Posterior vena cava (tissue), 2 donors: ENCODE measurements at places on chromosomes 3 and 15. TPM values are rescaled to one million over a fixed set of nuclear protein-coding genes. Genes with fewer than 3 reads are reported as not detected.

GRCh38 chr3:127137113-127137512 lies 55.8 kb upstream of the PRR23E start:
- DNase-seq: no peak

GOLGB1 gene
- total RNA-seq: 58.3 TPM

- DNase-seq: no peak
Observed at GRCh38 chr3:195854628-195855294, 43.0 kb upstream of the MUC4 start.

DNA sequence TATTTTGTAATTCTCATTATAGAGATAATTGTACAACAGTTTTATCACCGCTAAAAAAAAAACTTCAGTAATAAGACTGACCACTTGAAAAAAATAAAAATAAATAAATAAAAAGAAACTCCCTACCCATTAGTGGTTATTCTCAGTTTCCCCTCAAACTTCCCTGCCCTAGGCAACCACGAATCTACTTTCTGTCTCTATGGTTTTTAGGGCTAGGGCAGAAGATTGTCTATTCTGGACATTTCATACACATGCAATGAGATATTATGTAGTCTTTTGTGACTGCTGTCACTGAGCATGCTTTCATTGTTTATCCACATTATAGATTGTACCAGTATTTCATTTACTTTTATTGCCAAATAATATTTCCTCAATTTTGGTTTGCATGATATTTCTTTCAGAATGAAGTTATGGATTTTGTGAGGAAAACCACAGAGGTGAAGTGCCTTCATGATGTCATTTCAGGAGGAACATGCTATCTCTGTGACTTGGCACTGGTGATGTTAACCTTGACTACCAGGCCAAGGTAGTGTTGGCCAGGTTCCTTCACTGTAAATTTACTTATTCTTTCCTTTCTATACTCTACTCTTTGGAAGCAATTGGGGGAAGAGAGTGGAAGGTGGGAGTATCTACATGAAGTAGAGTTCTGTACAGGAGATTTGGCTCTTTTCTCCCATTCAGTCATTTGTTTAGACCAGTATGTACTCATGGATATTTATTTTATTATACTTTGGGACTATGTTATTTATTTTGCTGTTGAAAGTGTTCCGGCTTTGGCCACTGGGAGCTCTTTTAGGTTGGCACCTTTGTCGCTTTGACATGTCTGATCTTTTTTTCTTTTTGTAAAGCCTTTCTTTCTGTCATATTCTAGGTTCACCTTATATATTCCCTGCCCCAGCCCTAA lies 86.3 kb downstream of the GMPS start:
- DNase-seq: no peak

GRCh38 chr3:85560088-85560785 lies 601.4 kb downstream of the CADM2 start:
- DNase-seq: no peak

DNA sequence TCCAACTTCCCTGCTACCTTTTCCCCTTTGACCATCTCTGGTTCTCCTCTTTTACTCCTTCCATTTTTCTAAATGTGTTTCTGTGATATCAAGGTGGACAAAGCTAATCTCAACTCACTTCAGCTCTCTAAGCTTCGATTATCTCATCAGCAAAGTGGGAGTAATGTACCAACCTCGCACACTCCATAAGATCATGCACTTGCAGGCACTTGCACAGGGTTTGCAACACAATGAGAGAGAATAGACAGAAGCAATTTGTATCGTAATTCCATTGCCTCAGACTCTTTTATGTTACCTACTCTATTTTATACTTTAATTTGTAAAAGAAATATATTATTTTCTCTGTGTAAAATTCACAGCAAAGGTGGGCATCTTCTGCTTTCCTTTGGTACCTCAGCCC lies 7.0 kb upstream of the POLQ start:
- no peak for DNase-seq

DNA sequence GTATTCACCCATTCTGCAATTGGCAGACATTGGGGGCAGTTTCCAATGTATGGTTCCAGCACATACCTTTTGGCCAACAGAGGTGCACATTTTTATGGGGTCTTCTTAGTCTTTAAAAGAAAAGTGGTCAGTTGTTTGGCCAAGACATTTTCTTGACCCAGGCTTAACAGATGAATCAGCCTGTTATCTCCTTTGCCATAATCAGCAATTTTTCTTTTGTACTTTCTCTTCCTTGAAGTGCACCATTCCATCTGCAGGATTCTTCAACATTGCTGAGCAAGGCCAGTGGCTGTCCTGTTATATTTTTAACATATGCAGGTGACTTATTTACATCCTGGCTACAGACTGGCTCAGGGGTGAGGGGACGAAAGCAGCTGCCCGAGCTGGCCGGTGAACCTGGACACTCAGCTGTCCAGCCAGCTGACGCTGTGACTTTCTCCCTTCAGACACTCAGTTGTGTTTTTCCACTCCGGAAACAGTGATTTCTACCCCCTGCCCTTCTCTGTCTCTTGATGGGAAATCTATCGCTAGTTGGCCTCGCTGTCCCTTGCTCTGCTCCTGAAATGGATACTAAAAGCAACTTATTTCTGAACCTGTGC lies 96.5 kb upstream of the TNFAIP8L3 start:
- DNase-seq: no peak

DNA sequence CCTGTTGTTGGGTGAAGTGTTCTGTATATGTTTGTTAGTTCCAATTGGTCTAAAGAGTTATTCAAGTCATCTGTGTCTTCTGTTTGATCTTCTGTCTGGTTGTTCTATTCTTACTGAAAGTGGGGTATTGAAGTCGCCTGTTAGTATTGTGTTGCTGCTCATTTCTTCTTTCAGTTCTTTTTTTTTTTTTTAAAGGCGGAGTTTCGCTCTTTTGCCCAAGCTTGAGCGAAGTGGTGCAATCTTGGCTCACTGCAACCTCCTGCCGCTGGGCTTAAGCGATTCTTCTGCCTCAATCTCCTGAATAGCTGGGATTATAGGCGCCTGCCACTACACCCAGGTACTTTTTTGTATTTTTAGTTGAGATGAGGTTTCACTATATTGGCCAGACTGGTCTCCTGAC lies 23.5 kb downstream of the PFN2 start:
- DNase-seq: no peak

- no peak for DNase-seq
Observed at GRCh38 chr3:7999384-7999783, 502.2 kb upstream of the LMCD1 start.

DNA sequence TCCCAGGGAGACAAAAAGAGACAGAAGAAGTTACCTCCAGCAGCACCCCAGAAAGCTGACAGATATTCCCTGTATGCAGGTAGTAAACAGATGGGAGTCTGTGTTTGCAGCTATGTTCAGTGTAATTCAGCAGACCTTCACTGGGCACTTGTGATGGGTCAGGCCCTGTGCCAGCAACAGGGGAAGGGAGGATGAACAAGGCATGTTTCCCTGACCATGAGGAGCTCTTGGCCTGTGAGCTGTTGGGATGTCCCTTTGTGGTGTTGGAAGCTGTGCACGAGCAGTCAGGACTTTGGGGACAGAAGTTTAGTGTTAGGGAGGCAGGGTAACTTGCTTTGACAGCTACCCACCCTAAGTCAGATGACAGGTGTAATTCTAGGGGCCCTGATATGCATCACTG lies 106.0 kb upstream of the TRIM42 start:
- no peak for DNase-seq

GRCh38 chr3:192352142-192352541 lies 375.2 kb downstream of the FGF12 start:
- no peak for DNase-seq

TTBK2 gene
- total RNA-seq: 21.7 TPM

TM4SF18 gene
- total RNA-seq: 6.6 TPM

DNA sequence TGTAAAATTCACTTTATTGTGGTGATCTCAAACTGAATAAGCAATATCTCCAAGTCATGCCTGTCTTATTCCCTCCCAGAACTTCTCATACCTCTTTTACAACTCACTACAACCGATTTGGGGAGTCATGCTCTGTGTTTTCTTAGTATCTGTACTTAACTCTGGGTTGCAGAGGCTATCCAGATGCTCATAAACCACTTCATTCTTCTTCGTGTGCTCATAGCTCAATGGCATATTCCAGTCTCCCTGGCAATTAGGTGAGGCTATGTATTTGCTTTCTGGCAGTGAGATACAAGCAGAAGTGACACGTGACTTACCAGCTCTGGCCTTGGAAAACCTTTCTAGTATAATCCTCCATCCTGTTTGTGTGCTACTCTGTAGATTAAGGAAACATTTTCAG lies 360.9 kb downstream of the ZNF385D start:
- DNase-seq: no peak

DNA sequence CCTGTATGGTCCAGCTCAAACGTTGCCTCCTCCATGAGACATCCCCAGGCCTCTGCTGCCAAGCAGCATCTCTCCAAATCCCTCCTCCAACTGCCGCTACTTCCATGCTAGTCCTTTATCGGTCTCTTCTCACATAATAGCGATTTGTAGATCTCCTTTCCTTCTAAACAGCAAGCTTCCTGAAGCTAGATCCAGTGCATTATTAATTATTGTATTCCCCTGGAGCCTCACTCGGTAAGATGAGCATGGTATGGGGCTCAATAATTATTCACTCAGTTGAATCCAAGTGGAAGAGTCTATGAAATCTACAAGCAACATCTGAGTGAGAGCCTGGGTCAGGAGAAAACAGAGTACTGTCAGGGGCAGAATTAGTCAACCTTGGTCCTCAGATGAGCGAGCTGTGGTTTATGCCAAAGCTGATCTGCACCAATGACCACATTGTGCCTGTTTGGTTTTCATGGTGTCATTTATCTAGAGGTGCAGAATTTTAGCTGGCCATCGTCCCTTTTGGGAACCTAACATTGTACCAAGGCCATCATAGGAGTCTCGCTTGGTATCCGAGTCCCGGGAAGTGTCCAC lies 93.8 kb upstream of the UBE2E1 start:
- no peak for DNase-seq

FSIP1 gene
- total RNA-seq: 0.69 TPM

DNA sequence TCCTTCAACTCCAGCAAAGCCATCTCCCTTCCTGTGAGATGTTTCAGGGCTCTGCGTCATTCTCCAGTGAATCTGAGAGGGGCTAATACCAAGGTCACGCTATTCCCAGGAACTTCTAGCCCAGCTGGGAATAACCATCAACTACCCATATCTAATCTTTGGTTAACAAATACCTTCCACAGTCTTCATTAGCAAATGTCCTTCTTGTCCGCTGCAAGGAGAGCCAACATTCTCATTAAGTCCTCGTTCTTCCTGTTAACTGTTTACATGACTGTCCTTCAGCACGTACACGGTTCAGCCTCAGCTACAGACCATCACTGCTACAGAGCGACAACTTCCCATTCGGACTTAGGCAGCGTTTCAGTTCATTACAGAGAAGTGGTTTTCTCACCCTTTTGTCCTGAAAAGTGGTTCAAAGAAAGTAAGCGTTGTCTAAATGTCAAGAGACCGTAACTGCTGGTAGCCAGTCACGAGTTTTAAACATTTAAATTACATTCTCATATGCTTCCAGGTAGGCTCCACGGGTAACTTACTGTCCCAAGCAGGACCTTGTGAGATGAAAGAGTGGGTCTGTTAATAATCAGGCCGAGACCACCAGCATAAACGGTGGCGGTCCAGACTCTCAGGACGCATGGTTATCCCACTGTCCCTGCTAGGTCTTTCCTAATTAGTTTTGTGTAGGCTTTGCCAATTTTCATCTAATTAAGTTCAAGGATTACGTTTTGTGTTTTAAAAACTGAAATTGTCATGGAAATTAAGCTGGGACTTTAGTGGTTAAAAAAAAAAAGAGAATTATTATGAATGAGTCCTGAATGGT lies 63.8 kb downstream of the CHSY1 start:
- no peak for DNase-seq

GRCh38 chr15:90901175-90902039 lies 1.7 kb upstream of the MAN2A2 start:
- no peak for DNase-seq

DNA sequence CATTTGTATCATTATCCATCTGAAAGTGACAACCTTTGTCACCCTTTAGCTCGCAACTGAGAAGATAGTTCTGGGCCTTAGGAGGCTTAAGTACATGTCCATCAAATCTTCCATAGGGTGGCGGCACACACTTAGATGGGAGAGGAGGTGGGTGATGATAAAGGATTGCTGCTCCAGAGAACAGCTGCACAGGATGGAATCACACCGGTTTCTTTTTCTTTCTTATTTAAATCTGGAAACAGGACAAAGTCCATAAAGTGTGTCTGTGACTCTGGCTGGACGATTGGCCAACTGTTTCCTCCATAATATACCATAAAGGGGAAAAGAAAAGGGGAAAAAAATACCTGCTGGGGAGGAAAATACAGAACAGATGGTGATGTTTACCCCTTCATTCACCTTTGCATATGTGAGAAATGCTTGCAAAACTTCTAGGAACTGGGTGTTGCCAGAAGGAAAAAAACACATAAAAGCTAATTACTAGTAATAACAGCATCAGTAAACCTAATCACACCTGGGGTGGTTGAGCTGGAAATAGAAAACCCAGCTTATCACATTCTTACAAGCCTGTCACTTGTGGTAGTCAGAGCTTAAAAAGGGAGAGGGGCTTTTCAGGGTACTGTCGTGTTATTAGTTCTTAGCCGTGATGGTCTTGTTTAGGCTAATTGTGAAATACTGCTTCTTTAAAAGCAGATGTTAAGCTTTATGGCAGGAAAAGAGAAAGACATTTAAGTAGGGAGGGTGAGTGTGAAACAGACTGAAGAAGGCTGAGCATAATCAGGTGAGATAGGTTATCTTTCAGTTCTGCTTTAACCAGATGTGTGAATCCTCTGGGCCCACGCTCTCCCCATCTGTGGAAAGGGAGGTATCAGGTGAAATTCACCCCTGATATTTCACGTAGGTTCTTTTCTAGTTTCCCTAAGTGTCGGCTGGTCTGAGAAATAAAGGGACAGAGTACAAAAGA lies 16.7 kb downstream of the C2CD4A start:
- no peak for DNase-seq

DNA sequence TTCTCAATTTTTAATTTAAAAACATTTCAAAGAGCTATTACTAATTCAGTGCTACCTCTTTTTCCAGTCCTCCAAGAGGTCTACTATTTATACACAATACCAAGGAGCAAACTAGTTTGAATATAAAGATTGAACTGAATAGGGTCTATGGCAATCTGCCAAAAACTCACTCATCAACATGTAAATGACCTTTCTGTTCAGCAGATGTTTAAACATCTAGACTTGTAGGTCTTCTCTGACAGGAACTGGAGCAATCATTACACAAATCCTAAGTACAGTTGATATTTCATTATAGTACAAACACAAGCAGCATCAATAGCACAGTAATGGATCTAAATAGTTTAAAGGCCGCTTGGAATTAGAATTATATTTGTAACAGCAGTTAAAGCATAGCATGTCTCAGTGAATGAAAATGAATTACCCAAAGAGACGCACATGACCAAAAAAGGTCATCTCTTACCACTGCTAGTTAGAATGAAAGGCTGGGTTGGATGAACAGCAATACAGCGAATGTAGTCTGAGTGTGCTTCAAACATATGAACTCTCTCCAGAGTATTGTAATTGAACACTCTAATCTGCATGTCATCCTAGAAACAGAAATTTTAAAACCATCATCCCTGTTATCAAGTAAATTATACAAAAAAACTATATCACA lies 10.7 kb downstream of the COPB2 start:
- no peak for DNase-seq
